ENCODE measurements at places on chromosomes 4 and X.

DNA sequence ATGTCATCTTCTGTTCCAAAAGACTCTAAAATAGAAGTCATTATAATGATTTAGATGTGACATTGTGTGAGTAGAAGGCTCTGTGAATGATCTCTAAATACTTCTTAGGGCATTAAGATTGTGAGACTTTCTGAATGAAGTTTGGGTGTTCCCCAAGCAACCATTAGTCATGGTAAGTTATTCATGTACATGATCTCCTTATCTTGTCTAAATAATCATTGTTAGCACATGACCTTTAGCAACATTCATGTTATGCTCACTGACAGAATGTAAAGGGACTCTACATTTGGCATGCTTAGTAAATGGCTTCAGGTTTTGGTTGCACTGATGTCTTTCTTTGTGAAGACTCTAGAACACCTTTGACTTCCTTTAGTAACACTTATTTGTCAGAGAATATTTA lies 140.8 kb upstream of the AGA start:
- no peak for DNase-seq

GRCh38 chr4:2266181-2266580 lies 4.3 kb upstream of the MXD4 start:
- DNase-seq: no peak

DNA sequence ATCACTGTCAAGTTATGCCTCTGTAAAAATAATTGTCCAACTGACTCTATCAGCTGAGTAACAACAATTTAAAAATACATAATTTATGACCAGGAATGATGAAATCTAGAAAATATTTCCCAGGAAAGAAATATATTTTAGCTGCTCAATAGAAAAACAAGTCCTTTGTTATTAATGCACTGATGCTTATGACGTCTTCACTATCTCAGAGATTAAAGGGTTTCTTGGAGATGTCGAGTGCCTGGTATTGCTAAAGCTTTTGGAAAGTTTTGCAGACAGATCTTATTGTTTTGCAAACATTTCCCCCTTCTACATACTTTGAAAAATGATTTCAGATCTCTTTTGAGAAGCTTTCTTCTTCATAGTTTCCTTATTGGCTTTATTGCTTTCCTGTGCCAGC lies 154.6 kb upstream of the RPS6KA3 start:
- no peak for DNase-seq

DNA sequence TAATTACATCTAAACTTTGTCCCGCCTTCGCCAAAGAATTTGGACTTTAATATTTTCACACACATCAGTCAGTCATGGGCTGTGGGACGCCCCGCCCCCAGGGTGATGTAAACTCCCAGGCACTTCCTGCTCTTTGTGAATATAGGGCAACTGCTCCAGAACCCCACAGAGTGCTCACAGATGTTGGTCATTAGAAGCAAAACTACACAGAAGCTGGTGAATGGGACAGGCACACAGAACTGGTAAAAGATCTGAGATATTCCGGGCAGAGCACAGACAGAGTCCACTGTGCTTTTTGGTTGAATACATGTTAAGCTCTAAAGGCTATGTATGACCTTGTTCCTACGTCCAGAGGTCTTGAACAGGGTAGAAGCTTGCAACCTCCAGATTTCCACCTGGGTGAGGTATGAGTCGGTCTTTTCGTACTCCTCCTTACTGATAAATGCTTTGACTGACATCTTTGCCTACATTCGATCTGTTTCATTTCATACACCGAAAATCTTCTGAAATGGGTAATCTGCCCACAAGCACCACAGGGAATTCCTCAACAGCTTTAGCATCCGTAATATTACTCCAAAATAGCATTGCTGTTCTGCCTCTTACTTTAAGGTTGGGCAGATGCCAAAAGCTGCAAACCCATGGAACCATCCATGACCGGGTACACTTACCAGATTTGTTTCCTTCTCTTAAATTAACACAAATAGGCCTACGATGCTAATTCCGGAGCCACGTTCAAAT lies 144.6 kb downstream of the AMELX start:
- DNase-seq: no peak

GRCh38 chr4:124631760-124632159 lies 80.8 kb downstream of the ANKRD50 start:
- no peak for DNase-seq

GRCh38 chr4:139843641-139844040 lies 178.0 kb downstream of the MGST2 start:
- DNase-seq: no peak

GRCh38 chr4:3241898-3242524 lies 6.9 kb upstream of the MSANTD1 start:
- DNase-seq: no peak

GRCh38 chrX:106007815-106008214 lies 30.7 kb downstream of the SERPINA7 start:
- no peak for DNase-seq

DNA sequence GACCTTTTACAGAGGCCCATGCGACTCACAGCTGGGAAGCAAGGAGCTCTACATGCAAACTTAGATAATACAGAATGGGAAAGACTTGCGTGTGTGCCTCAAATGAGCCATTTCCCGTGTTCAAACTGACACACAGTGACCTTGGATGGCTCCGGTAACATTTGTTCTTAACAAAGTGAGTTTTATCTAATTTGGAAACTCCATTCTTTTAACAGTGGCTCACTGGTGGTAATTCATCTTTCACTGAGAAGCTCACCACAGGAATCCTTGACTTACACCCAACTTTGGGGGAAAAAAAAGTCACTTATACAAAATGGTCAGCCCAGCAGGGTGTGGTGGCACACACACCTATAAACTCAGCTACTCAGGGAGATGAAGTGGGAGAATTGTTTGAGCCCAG lies 190.6 kb downstream of the LDB2 start:
- DNase-seq: no peak

- no peak for DNase-seq
Measured at GRCh38 chr4:28109801-28110200, 1249.2 kb downstream of the STIM2 start.
